Esophagus mucosa (tissue), 1 donor: ENCODE measurements at places on chromosomes 1 and 21.

DNA sequence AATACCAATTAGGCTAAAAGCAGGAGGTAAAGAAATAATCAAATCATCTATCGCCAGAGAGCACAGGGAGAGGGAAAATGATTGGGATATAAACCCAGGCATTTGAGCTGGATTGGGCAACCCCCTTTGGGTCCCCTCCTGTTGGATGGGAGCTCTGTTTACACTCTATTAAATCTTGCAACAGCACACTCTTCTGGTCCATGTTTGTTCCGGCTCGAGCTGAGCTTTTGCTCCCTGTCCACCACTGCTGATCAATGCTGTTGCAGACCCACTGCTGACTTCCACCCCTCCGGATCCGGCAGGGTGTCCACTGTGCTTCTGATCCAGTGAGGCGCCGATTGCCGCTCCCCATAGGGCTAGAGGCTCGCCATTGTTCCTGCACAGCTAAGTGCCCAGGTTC, 493.8 kb downstream of the MATN1 start:
- no peak for ATAC-seq

GRCh38 chr1:59696421-59697115, 118.2 kb upstream of the HOOK1 start:
- ATAC-seq: no peak

DNA sequence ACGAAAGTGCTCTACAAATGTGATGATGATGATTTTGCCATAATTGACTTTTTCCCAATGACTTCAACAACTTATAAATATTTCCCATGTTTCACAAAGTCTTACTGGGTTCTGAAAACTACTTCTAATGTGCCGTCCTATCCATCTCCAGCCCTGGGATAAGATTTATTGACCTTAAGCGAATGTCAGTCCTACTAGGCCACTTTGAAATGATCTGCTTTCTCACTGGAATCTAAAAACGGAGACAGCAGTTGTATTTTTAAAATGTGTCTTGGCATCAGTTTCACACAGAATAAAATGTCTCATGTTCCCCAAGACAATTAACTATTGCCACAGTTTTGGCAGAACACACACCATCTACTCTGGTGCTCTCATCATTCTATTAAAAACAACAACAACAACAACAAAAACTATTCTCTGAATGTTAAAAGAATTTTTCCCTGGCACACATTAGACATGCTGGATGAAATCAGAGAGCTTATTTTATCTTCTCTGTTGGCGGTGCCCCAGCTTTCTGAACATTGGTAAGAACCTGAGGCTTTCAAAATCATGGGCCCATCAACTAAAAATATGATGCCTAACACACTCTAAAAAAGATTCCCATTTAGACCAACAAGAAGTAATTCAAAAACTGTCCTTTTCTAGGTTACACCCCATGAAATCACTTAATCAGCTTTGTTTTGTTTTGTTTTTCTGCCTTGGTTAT, 23.1 kb upstream of the DNASE2B start:
- ATAC-seq: no peak

- ATAC-seq: no peak
These were observed 33.4 kb downstream of the CAPN2 start for GRCh38 chr1:223745731-223746130.

DNA sequence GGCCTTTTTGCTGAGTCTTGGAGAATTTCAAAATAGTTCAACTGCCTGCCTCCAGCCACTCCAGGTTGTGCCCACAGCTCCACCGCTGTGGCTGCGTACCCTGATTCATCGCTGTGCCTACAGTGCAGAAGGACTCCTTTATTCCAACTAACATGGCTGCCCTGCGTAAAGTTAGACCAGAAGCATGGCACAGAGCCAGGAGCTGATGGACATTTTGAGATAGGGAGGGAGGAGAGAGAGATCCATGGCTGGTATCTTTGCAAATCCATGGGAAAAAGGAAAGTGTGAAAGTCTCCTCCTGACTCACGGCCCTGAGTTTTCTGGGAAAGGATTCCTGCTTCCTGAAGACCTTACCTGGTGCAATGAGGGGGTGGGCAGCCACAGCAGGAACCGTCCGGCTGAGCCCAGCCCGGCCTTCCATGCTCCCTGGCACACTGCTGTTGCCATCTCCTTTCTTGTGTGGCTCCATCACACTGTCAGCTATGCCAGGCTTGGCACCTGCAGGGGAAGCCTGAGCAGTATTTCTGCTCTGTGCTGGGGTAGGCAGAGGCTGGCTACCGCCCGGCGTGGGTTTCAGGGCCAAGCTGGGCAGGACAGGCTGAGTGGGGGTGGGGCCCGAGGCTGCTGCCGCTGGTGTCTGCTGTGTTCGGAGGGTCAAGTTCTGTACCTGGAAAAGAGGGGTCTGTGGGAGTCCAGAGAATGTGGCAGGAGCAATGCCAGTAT, 46.0 kb upstream of the A3GALT2 start:
- ATAC-seq: no peak

DNA sequence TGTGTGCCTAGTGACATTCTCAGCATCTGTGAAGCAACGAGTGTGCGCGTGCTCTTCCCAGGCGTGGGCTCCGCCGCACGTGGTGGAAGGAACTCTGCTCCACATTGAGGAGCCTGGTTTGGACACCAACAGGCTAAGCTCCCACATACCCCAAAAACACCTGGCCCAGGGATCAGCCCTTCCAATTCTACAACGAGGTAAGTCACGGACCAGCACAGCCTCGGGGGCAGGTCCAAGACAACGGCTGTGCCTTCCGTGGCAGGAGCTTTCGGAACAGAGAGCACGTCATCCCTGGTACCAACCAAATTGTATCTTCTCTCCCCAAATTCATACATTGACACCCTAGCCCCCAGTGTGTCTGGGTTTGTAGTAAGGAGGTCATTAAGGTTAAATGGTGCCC, 27.2 kb upstream of the PDE9A start:
- no peak for ATAC-seq
